ENCODE measurements at places on chromosomes 2 and 18.

- peak; percentile 20 for DNase-seq
These were observed 68.5 kb downstream of the COPS8 start for GRCh38 chr2:237154082-237154638.

- DNase-seq, result no peak
These were observed 356.8 kb upstream of the ST6GAL2 start for GRCh38 chr2:107242811-107243210.

- no peak for DNase-seq
These were observed 7.9 kb downstream of the SF3B1 start for GRCh38 chr2:197426723-197427603.

- DNase-seq, result no peak
These were observed 215.0 kb upstream of the SP5 start for GRCh38 chr2:170500104-170500503.

DNA sequence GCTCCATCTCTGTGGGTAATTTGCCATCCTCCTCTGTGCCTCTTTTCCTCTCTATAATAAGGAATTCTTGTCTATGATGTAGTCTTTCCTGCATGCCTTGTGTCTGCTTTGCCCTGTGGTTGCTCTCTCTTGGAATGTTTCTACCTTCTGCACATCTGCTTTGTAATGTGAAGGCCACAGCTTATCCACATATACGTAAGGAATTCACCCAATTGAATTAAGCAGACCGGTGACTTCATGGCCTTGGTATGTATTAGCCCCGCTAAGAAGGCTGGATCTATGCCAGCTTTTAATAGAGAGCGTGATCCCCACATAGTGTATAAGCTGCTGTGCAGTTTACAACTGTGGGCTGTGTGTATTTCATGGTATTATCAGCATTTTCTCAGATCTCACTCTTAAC lies 274.7 kb downstream of the RNF144A start:
- DNase-seq, result no peak
